ENCODE measurements at places on chromosomes 16 and 17.

DNA sequence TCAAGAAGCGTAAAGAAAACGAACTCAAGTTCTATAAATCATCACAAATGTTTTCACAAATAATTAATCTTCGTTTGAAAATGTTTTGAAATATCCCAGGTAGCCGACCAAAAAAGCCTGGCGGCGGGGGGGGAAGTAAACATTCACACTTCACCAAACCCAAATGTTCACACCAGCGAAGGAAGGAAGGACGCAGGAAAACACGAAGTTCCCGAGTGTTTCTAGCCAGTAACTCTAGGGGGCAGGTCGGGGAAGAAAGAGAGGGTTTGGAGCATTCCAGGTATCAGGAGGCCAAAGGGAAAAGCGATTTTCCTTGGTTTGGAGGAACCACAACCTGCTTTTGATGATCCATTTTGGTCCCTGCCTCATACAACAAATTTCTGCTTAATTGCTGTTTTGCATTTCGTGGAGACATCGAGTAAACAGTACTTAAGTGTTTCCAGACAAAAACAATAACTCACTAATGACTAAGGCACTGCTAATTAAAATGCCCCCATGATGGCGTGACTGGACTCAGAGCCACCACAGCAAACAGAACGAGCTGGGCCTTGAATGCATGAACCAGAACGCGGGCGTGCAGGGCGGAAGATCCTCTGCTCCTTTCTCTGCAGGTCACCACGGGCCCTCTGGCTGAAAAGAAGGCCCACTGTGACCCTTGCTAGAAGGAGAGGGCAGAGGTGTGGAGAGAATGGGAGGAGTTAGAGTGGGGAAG is 16.6 kb downstream of the ZFHX3 start:
- DNase-seq = no peak

DNA sequence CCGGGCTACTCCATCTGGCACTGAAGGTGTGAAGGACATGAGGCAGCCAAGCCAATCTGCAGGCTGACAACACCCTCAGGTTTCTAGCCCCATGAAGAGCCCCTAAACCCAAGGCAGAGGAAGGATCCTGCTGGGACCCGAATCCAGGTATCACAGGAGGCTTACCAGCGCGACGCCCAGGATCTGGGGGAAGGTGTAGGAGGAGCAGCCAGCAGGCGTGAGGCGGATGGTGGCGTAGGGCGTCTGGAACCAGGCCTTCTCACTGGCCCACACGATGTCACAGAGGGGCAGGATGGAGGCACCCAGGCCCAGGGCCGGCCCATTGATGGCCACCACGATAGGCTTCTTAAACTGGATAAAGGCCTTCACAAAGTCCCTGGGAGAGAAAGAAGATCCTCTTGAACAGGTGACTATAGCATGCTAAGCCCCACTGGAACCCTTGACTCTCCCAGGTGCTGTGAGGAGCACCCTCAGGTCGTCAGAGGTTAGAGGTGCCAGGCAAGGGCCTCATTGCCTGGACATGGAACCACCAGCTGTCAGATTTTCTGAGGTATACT is 71.7 kb downstream of the DYNLRB2 start:
- DNase-seq = no peak

DNA sequence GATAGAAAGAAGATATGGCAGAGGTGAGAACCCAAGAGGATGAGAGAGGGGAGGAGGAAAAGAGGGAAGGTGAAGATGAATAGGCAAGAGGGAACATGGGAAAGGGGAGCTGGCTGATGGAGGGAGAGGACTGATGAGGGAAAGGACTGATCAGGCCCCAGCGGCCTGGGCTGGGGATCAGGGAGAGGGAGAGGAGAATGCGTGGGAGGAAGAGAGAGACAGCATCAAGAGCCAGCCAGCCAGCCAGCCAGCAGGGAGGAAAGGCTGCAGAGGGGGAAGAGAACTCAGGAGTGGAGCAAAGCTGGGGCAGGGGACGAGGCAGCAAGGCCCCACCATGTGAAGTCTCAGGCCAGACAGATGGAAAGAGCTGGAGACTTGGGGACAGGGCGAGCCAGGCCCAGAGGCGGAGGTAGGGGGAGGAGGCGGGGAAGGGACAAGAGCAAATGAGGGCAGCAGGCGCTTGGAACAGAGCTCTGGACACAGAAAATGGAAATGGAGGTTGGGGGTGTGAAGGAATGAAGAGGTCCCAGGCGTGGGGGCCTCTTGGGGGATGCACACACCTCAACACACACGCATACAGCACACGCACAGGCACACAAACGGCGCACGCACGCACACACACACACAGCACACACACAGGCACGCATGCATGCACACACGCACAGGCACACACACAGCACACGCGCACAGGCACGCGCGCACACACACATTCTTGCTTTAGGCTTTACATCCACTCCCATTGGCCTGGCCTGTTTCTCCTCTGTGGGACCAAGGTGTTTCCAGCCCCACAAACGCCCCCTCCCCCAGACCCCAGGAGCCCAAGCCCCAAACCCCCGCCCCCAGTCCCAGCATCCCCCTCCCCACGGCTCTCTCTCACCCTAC is 12.3 kb downstream of the DLG4 start:
- no peak for DNase-seq

DNA sequence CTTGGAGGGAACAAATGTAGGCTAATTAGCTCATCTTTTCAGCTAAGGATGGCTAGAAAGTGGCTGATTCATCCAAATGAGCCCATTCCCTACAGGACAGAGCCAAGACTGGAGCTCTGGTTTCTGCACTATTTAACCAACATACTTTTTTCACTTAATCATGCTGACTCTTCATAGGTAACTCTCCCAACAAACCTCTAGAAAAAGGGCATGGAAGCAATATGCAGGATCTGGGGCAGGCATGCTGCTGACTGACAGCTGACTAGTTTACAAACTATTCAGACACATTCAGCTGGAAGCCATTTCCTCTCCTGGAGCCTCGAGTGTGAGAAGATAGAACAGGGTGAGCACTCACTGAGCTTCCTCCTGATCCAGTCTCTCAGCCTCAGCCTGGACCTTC is 6.2 kb downstream of the BECN1 start:
- DNase-seq = no peak

GRCh38 chr17:56359518-56359917 is 206.2 kb downstream of the ANKFN1 start:
- no peak for DNase-seq

- no peak for DNase-seq
Observed at GRCh38 chr17:3732210-3732621, 8.5 kb downstream of the HASPIN start.

- no peak for DNase-seq
Observed at GRCh38 chr16:55817236-55817912, 15.5 kb downstream of the CES1 start.

GRCh38 chr17:62663304-62663703 is 35.8 kb downstream of the MRC2 start:
- DNase-seq = no peak

- DNase-seq = no peak
Observed at GRCh38 chr17:5283571-5284315, 1.7 kb downstream of the RABEP1 start.

- no peak for DNase-seq
Observed at GRCh38 chr16:76787394-76787793, 403.6 kb upstream of the MON1B start.

GRCh38 chr16:11367483-11367906 is 22.2 kb downstream of the RMI2 start:
- no peak for DNase-seq

GRCh38 chr17:78154903-78155811 is 9.0 kb downstream of the C17orf99 start:
- DNase-seq = no peak

GRCh38 chr16:86325360-86325759 is 185.0 kb upstream of the FOXF1 start:
- no peak for DNase-seq

GRCh38 chr16:87465306-87465705 is 27.5 kb downstream of the ZCCHC14 start:
- DNase-seq = no peak

DNA sequence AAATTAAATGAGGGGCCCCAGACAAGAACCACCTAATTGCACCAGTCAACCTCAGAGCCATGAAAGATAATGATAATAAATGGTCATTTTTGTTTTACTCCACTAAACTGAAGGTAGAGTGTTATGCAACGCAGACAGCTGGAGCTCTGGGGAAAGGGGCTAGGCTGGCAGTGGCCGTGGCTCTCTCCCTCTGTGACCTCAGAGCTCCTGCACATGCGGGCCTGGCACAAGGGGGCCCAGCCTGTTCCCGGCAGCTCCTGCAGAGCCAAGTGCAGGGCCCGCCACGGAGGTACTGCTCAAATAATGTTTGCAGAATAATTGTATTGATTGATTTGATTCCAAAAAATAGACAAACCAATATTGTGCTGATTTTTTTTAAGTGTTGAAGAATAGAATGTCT is 109.5 kb downstream of the SALL1 start:
- DNase-seq = no peak

DNA sequence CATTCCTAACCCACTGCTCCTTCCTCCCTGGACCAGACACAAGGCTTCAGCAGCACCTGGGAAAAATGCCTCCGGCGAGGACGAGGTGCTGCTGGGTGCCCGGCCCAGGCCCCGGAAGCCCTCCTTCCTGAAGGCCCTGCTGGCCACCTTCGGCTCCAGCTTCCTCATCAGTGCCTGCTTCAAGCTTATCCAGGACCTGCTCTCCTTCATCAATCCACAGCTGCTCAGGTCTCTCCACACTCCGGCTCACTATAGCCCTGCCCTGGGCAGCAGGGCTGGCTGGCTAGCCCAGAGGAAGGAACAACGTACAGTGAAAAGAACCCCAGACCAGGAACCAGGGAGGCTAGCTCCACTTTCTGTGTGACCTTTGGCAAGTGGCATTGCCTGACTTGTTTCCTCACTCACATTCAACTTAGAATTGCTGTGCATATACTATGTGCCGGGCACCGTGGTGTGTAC is 26.2 kb downstream of the ABCC3 start:
- no peak for DNase-seq

GRCh38 chr16:11679250-11679649 is 11.0 kb downstream of the SNN start:
- no peak for DNase-seq

DNA sequence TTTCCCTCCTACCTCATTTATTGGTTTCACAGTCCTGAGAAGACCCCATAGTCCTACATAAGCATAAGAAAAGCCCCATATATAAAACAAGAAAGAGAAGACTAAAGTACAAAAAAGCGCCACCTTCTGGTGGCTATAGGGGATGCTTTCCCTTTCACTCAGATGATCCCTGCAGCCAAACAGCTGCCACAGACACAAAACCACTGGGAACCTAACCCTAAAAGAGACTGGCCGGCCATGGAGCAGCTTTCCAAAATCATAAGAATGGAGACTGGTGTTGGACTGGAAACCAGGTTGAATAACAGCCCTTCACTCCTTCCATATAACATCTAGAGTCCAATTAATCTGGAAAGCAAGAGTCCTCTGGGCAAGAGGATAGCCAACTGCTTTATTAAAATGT is 11.4 kb downstream of the DYNC1LI2 start:
- no peak for DNase-seq

DNA sequence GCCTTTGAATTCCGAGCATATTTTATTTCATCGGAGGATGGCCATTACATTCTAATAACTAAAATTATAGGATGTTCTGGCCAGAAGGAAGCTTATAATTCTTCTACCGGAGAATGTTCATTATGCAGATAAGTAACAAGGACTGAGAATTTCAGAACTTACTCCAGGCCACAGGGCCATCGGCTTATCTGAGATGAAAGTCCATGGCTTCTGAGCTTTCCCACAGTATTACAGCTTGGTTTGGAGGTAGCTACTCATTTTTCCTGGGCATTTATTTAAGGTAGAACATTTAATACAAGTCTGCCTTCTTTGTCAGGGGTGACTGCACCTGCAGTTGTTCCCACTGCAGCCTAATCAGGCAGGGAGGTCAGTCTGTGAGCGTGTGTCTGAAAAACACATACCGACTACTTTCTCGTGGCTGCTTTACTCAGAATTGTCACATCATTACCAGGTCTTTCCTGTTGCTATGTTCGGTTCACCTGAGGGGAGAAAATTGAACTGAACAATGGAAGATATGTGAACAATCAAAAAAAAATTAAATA is 219.7 kb upstream of the CPHXL start:
- DNase-seq = no peak

DNA sequence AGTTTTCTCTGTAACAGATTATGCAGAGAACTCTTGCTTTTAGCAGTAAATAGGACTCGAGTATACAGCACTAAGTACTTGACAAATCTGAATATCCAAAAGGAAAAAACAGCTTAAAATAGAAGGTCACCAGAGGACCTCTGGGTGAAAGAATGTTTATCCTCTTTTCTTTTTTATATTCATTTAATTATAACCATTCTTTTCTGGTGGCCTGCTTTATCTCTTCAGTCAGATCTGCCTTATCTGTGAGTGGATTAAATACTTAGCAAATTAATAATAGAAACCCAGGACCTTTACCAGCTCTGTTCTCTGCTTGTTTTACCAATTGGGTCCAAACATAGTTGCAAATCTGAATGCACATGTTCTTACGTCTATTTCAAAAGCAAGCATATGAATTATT is 8.6 kb downstream of the DGKE start:
- DNase-seq = no peak

Measured in GM12891 (cell line).